ENCODE measurements at places on chromosomes 13 and 19. TPM values are rescaled to one million over a fixed set of nuclear protein-coding genes. Genes with fewer than 3 reads are reported as not detected.

CEBPA gene
- total RNA-seq: 7.6 TPM

GRIN2D gene
- 6.3 TPM for total RNA-seq

C19orf38 gene
- total RNA-seq: 0.11 TPM

RGL3 gene
- total RNA-seq: 2.7 TPM

CBY2 gene
- total RNA-seq: not detected

SLC7A10 gene
- total RNA-seq: not detected

GPR4 gene
- total RNA-seq: 0.15 TPM

ZNF93 gene
- not detected for total RNA-seq

LGALS13 gene
- total RNA-seq: not detected

SLC8A2 gene
- 0.17 TPM for total RNA-seq

CTU1 gene
- total RNA-seq: 13.0 TPM

ZNF541 gene
- not detected for total RNA-seq

FUT2 gene
- not detected for total RNA-seq

ATP12A gene
- not detected for total RNA-seq

PRR22 gene
- 2.7 TPM for total RNA-seq

PLA2G4C gene
- total RNA-seq: 9.6 TPM

MAMSTR gene
- 0.28 TPM for total RNA-seq

SERP2 gene
- not detected for total RNA-seq

SMIM24 gene
- 0.76 TPM for total RNA-seq

CGB2 gene
- total RNA-seq: 0.35 TPM

NLRP7 gene
- not detected for total RNA-seq

CASP14 gene
- total RNA-seq: not detected

MATK gene
- total RNA-seq: 1.1 TPM

LIM2 gene
- not detected for total RNA-seq

TIMM29 gene
- 16.5 TPM for total RNA-seq
